ENCODE measurements at places on chromosomes 13 and 19.

- DNase-seq: no peak
Measured at GRCh38 chr19:1587872-1588271, 4.8 kb downstream of the MBD3 start.

DNA sequence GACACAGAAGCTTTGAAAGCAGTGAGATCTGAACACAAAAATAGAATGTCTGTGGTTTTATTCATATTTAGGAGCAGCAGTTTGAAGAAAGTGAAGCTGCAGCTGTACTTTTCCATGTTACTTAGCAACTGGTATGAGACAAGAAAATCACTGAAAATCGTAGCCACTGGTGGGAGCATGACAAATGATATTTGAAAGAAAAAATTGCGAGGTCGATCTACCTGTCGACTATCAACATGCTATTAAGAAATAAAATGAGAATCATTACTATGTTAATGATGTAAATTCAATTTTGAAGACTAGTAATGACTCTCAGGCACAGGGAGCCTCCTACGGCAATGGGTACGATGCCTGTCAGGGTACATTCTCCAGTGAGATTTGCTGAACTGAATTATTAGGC, 436.4 kb downstream of the SLITRK5 start:
- no peak for DNase-seq

GRCh38 chr13:113935001-113935844, 38.7 kb downstream of the C13orf46 start:
- no peak for DNase-seq

DNA sequence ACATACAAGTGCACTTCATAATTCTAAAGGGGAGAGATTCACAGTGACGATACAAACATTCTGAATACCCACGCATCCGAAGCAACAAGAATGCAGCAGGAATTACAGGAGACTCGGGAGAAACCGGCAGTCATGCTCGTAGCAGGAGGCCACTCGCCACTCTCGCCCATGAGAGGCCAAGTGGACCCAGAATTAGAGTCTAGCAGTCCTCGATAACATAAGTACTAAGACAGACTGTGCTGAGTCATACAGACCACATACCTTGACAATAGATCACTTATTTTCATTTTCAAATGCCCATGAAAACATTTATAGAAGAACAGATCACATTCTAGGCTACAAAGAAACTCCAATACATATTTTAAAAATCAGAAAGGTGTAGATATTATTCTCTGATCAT, 299.1 kb upstream of the TSHZ3 start:
- no peak for DNase-seq

DNA sequence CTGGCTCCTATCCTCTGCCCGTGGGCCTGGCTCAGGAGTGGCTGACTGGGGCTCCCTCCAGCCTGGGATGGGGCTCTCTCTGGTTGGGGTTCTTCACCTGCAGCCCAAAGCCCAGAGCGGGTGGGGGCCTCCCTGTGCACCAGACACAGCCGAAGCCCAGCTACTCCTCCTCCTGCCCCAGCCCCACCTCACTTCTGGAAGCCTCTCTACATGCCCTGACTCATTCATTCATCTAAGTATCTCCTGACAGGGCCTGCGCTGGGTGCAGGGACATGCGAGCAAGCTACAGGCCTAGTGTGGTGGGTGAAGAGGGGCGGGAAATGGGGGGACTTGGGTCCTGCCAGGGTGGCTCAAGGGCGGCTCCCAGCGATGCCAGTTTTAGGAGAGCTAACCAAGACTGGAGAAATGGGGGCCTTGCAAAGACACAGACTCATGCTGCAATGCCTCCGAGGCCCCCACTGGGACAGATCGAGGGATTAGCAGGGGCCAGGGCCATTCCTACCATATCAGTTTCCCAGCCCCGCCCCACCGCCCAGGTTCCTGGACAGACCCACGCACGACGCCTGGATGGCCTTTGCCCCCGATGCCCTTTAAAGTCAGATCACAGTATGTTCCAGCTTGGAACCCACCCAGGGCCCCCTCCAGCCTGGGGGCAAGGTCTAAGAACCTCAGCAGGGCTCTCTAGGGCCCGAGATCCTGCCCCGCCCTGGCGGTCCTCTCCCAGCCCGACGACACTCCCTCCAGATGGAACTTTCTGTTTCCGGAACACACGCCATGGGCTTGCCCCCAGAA, 12.6 kb downstream of the LSM4 start:
- DNase-seq: no peak

GRCh38 chr13:41384749-41385503, 72.4 kb upstream of the RGCC start:
- no peak for DNase-seq
